ENCODE measurements at places on chromosomes 1 and 21.
A peak's percentile ranks its signal among the peaks of the same experiment; 100 is the strongest.

- no peak for DNase-seq
Observed at GRCh38 chr21:25980710-25981109, 189.9 kb downstream of the APP start.

- peak; percentile 27 for DNase-seq
Observed at GRCh38 chr1:21175670-21176581, 771 bp downstream of the EIF4G3 start.

DNA sequence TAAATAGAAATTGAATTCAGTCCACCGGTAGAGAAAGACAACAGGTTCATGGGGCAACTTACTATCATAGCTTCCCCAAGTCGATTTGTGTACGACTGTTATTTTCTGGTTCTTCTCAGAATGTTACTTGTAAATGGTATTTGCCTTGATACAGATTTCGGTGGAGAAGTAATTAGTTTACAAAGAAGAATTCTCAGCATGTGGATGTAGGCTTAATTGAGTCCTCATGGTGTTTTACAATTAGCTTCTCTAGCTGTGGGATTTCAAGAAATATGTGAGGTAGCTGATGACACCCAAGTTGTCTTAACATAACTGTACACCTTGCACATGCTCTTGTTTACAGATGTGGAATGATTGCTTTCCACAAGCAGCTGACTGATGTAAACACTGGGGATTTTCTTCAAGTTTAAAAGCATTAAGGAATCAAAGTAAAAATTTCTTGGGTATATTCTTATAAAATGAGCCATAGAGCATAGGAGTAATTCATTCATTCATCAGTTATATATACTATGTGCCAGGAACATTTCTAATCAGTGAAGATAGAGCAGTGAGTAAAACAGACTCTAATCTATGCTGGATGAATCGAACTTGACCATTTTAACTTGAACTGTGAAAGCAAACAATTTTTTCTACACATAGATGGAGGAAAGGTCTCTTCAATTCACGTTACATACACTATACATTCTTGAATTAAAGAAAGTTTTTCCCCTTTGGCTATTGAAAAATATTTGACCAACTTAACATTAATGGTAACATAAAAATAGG, 1.4 kb downstream of the MACO1 start:
- DNase-seq, result no peak

DNA sequence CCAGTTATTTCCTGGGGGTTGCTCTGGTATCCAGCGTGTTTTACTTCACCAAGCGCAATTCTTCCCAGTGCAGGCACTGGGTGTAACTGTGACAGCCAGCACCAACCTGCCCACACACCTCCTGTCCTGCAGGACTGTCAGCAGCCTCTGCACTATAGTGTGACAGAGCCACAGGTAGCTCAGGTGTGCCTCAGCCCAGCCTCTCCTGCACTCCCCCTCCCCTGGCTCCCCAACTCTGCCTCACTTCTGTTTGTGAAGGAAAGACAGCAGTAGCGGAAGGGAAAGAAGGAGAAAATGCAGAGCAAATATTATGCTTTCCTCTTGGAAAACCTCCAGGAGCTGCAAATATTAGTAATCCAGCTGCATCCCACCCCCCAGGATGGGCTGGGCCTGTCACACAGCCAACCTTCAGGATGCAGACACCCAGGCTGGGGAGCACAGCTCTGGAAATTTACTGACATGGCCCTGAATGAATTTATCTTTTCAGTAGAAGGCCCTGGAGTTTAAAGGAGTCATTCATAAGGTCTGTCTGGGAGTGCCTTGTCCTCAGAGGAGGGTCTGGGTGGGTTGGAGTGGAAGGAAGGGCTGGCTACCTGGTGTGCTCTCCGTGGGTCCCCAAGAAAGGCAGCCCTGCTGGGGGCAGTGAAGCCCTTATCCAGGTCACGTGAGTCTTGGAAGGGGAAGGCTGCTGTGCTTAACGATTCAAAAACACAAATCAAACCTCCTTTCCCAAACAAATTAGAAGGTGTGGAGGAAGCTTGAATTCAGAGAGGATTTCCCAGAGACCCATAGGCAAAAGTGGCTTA, 20.9 kb downstream of the CAPN2 start:
- no peak for DNase-seq

GRCh38 chr1:160862203-160863060, at the start of gene CD244:
Gene CD244 (minus strand): TSS chr1:160862887. CDS start chr1:160862677, 210 bp downstream.
- peak; percentile 70 for DNase-seq

DNA sequence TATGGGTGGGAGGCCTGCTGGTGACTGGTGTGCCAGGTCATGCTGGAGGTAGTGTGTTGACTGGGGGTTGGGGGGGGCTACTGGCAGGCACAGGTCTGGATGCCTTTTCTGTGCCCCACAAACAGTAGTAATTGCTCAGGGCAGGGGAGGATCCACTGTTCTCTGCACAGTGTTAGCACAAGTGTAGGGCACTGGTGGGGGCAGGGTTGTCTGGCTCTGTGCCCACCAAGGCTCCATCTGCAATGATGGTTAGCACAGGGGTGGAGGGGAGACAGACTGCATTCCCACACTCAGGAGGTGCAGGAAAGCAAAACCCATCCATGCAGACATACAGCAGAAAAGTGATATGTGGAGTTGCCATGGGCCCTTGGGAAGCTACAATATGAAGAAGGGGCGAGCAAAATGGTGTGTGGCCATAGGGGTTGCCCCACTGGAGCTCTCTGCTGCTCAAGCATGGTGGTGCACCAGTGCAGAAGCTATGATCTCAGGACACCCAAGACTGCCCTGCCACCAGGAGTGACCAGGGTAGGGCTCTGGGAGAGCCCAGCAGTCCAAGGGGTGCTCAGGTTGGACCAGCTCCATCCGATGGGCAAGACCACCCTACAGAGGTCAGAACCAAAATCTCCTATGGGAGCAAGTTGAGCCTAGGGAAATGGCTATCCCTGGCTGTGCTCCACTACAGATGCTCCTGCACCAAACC, 122.2 kb upstream of the KCTD3 start:
- no peak for DNase-seq

DNA sequence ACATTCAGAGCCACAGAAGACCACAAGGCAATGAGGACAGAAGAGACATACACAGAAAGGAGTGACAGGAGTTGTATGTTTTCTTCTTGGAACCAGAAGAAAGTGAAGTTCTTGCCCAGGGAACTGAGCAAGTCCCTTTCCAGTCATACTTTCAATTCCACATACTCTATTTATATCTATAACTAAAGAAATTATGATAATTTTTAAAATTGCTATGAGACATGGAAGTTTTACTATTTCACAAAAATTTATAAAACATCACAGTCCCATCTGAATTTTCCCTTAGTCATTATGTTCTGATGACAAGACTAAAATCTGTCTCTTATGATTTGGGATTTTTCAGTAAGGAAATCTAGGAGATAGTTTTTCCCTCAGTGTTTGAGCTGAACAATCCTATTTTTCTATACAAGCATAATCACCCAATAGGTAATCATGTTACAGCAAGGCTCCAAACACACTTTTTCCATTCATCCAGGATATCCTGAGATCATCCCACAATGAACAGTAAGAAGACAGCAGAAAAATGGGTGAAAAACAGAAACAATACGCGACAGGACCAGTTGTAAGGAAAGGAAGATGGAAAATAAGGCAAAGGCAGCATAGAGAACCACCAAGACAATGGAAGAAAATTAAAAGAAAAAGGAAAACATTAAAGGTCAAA, 154.6 kb downstream of the VAV3 start:
- DNase-seq, result no peak

DNA sequence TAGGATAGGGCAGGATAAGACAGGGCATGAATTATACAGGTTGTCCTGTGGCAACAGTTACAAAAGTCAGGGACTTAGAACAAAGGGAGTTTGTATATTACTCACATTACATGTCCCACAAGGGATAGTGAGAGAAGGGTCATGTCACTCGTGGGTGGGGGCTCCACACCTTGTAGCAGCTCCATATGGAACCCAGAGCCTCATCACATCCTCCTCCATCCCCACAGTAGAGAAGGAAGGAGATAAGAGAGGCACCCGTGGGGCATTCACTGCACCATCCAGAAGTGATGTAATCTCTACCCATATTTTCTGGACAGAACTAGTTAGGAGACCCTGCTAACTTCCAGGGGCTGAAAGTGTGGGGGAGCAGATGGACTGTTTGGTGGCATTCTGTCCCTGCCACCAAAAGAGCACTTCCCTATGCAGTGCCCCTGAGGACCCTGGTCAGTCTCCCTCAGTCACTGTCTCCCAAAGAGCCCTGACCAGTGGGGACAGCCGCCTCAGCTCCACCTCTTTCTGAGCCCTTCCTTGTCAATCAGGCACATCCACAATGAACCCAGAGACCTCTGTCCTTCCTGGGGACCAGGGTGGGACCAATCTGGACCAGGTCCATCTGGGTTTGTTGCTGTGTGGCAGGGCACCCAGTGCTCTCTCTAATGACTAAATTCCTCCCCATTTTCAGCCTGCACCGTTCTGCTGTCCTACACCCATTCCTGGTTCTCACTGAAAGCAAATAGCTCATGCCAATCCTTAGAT, 154.8 kb upstream of the ETV3 start:
- DNase-seq, result no peak

All from T-helper 2 cell treated with Interferon-gamma antibody and Interleukin-4, amounts not matched to agents 5 μg/mL and 100 μg/mL, for 36 hours (primary cell).